ENCODE measurements at places on chromosomes 6 and 20.

DNA sequence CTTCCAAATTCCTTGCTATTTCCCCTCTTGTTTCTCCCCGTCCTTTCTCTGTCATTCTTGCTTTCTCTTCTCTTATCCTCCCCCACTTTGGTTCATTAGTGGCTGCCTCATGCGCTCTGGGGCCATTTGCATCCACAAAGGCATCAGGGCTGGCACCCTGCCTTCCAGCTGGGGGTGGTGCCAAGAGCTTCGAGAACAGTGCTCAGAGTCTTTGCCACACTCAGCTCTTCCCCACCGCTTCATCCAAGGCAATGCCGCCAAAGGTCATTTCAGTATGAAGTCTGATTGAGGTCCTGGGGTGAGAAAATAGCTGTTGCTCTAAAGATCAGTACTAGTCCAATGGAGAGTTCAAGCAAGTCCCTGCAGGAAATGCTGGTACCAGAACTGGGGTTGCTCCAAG is 22.7 kb downstream of the OLIG3 start:
- DNase-seq, result no peak

DNA sequence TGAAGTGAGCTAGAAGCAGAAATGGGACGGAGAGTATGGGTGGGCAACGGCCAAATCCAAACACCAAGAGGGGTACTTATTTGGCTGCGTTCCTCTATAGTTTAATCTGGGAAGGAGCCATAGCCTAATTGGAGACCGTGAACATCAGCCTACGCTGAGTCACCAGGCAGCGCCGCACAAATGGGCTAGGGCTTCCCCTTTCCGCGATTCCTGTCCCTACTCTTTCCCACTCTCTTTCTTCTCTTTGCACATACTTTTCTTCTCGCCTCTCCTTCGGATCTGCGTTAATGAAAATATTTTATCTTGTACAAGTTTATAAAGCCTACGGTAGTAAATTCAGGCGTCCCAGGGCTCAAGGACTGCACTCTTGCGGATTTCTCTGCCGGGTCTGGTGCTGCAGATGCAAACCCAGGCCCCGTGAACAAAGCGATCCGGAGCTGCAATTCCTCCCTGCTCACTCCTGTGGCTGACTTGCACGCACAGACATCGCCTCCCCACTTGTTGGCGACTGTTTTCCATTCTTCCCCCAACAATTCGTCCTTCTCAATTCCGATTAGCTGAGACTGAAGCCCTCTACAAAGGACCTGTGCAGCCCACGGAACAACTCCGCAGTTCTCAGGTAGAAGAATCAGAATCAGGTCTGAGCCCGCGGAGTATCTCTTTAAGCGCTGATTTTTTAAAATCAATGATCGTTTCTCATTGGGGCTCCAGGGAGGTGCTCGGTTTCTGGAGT is 4.2 kb upstream of the TBX18 start:
- no peak for DNase-seq

DNA sequence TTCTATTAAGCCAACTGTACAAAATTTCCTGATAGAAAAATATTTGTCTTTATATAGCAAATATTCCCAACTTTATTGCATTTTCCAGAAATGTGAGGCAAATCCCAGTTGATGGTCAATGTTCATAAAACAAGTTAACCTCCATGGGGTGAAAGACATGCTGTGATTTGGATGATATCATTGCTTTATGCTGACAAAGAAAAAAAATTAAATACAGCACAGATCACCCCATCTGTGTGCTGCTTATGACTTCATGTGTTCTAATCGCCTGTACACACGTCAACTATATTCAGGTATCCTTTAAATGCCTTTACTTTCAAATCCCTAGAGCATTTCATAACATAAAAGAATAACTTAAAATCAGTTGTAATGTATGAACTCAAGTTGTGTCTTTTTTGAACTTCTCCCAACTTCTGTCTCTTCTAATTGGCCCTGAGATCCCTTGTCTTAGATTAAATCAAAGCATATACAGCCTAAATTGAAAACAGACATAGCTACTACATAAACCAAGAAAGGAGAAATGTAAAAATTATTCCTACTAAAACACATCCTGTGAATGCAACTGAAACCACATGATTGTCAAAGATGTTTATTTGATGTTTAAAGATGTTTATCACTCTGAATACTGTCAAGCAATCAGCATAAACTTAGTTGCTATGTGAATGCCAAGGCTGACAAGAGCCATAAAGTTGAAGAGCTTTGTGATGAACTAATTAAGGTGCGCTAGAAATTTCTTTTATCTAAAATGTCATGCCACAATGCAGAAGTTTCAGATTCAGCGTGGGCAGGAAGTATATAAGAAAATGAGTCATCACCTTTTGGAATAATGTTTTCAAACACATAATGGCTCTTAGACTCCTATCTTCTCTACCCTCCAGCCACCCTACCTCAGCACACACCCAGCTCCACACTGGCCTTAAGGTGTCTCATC is 68.7 kb downstream of the FILIP1 start:
- no peak for DNase-seq

GRCh38 chr20:25011831-25012241 is 19.3 kb upstream of the APMAP start:
- no peak for DNase-seq

DNA sequence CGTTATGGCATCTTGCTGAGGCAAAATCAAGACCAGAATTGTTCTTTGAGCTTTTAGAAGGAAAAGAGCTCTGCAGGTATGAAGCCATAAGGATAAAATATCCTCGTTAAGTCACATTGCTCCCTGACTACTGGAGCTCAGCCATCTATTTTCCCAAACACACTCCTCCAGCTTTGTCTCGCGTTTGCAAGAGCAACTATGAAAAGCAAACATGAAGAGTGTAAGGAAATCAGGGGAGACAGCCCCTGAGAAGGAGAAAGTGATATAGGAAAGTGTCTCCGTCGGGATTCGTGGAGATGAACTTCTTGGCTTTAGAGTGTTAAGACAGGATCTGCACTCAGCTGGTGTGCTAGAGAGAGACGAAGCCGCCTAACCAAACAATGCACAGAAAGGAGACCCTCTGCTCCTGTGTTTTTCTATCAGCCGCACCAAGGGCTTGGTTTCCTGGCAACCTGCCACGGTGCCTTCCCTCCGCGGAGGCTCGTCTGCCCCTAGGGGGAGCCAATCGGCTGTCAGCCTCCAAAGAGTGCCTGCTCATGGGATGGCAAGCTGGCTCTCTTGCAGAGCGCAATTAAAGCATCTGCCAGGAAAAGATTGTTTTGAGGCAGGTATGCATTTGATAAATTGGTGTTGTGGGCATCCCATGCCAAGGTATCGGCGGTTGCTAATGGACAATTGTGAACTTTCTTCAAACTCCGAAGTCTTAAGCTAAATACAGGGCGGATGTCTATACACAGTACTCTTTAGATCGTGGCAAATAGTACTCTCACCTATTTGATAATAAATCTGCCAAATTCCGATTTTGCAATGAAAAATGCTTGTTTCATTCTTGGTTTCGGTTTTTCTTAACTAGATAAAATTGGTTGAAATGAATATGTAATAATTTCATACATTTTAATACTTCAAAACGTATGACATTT is 603.2 kb downstream of the RNF144B start:
- peak; percentile 71 for DNase-seq

- no peak for DNase-seq
Observed at GRCh38 chr20:57408131-57408530, 16.9 kb downstream of the RBM38 start.
